Hair follicular keratinocyte (primary cell): ENCODE measurements at places on chromosomes 3 and 15. TPM values are rescaled to one million over a fixed set of nuclear protein-coding genes. Genes with fewer than 3 reads are reported as not detected.

ERICH6 gene
- not detected in 2 replicates for total RNA-seq

RAD51 gene
- 4.2 and 15.0 TPM in 2 replicates for total RNA-seq

TIMP4 gene
- 0.08 TPM in 1 of 2 replicates, not detected in the other for total RNA-seq

SNTN gene
- total RNA-seq = not detected in 2 replicates

RTP1 gene
- total RNA-seq = not detected in 2 replicates

BOC gene
- 5.2 and 7.8 TPM in 2 replicates for total RNA-seq

PLCH1 gene
- total RNA-seq = not detected in 2 replicates

COMMD2 gene
- 22.9 and 33.3 TPM in 2 replicates for total RNA-seq

RBMS3 gene
- total RNA-seq = 4.9 and 17.7 TPM in 2 replicates

GOLGA8M gene
- total RNA-seq = not detected in 2 replicates

TRANK1 gene
- total RNA-seq = 2.1 and 2.4 TPM in 2 replicates

GATM gene
- total RNA-seq = 0.61 TPM in 1 of 2 replicates, not detected in the other
